Caki2 (cell line): ENCODE measurements at places on chromosomes 1 and 21. TPM values are rescaled to one million over a fixed set of nuclear protein-coding genes. Genes with fewer than 3 reads are reported as not detected.

Gene MR1
- 6.1 and 13.3 TPM in 2 replicates for total RNA-seq

Gene DOCK7
- total RNA-seq, result 21.1 and 22.9 TPM in 2 replicates

Gene PRKAA2
- total RNA-seq, result 3.9 and 4.9 TPM in 2 replicates

Gene SAMD11
- 69.4 and 98.9 TPM in 2 replicates for total RNA-seq

Gene TDRD5
- total RNA-seq, result not detected in 2 replicates

Gene CLCA4
- not detected in 2 replicates for total RNA-seq

Gene THRAP3
- 29.9 and 49.1 TPM in 2 replicates for total RNA-seq

Gene PSRC1
- total RNA-seq, result 21.8 and 27.6 TPM in 2 replicates

DNA sequence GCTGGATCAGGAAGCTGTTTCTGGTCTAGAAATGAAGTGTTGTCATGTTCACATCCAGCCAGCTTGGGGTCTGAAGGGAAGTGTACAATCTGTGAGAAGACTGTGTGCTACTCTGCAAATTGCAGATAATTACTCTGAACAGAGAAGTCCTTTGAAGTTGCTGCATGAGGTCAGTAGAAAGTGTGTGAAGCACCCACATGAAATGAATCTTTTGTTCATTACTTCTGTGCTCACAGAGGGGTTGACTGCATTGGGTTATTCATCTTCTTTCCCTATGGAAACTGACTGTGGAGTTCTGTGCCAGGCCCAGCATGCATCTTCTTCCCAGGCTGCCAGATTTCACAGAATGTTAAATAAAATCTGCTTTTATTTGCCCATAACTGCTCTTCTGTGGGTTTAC, 47.1 kb downstream of the CTH start:
- no peak for DNase-seq

DNA sequence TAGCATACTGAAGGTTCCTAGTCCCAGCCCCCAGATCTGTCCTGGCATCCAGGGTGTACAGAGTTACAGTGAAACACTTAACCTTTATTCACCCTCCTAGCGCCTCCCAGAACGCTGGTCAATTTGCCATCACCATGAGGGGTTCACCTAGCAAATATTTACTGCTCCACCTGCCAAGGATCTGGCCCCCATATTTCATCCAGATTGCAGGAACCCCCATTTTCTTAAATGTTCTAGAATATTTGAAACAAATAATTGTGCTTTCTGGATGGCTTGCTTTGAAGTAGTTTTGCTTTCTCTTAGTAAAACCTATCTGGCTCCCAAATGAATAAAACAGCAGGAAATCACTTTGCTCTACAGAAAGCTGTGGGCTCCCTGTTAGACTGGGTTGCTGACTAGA, 37.7 kb downstream of the KCNN3 start:
- DNase-seq, result no peak

DNA sequence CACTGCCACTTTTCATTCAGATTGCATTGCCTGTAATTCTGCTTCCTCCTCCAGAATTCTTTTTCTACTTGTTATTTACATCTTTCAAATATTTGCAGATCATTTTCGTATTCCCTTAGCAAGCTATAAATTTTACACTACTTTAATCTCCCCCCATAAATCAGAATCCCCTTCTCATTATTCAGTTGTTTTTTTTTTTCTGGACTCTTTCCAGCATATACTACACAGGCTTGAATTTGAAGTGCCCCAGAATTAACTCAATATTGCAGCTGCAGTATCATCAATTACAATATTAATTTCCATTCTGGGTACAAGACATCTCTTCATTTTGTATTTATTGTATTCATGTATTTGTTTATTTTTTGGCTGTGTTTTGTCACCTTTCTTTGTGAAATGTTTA, 1494.3 kb downstream of the AMY1C start:
- no peak for DNase-seq

- DNase-seq, result no peak
Observed at GRCh38 chr1:93111065-93111464, 32.0 kb downstream of the MTF2 start.

- no peak for DNase-seq
Observed at GRCh38 chr1:184482136-184482535, 95.3 kb downstream of the C1orf21 start.

DNA sequence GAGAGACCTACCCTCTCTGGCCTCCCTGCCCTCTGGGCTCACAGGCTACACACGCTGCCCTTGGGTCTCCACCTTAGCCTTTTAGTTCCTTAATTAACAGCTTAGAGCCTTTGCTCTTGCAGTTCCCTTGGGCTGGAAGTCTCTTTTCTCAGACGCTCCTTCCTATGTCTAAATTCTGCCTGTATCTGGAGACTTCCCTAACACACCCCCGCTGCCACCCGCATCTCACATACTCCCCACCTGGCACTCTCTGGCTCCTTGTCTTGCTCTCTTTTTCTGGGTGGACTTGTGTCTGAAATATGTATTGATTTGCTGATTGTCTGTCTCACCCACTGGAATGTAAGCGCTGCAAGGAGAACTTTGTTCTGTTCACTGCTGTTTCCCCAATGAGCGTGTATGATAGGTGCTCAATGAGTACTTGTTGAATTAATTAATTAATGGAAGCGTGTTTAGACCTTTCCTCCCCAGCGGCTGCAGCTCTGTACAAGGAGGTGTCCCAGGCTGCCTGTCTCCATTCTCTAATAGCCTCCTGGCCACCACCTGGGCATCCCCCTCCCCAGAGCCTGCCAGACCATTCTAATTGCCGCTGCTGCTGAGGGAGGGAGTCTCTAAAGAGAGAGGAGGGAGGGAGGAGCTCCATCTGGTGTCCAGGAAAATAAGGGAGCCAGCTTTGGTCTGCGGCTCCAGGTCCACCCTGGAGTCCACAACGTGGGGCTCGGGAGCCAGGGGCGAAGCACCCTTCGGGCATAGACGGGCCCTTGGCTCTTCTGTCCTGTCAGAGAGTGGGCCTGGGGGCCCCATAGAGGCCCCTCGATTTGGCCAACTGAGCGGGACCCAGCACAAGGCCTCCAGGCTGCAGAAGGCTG, 95.4 kb downstream of the RNF220 start:
- no peak for DNase-seq

DNA sequence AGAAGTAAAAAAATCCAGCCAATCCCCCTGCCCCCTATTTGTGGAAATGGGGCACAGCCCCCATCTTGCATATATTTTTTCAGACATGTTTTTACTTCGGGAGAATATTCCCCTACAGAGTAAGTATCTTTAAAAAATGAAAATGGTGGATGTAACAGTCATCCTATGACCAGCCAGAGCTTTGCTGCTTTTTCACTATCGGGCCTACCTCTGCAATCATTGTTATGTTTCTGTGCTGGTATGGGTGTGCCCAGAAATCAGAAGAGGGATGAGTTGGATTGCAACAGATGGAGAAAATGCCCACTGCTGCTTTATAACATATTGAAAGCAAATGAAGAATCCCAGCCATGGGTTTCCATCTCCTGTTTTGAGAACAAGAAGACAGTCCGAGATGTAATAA, 2.9 kb downstream of the CD247 start:
- no peak for DNase-seq

DNA sequence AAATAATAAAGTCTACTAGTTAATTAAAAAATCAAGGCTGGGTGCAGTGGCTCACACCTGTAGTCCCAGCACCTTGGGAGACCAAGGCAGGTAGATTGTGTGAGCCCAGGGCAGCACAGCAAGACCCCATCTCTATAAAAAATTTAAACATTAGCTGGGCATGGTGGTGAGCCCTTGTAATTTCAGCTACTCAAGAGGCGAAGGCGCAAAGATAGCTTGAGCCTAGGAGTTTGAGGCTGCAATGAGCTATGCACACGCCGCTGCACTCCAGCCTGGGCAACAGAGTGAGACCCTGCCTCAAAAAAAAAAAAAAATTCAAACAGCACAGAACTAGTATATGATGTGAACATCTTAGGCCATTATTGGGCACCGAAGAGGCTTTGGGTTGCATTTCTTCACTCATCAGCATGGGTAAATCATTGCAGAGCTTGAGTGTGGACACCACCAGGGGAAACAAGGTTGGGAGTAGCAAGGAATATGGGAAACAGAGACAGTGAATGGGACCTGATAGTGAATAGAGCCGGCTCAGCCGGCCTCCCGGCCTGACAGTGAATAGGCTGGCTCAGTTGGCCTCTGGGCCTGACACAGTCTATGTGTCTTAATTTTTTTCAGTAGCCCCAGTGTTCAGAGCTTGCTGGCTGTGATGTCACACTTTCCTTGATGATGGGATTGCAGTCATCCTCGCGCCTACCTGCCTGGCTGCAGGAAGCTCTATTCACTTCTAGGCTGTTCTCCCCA, 89.1 kb upstream of the ERRFI1 start:
- no peak for DNase-seq

- DNase-seq, result no peak
Observed at GRCh38 chr1:32275424-32275823, 16.5 kb upstream of the HDAC1 start.

DNA sequence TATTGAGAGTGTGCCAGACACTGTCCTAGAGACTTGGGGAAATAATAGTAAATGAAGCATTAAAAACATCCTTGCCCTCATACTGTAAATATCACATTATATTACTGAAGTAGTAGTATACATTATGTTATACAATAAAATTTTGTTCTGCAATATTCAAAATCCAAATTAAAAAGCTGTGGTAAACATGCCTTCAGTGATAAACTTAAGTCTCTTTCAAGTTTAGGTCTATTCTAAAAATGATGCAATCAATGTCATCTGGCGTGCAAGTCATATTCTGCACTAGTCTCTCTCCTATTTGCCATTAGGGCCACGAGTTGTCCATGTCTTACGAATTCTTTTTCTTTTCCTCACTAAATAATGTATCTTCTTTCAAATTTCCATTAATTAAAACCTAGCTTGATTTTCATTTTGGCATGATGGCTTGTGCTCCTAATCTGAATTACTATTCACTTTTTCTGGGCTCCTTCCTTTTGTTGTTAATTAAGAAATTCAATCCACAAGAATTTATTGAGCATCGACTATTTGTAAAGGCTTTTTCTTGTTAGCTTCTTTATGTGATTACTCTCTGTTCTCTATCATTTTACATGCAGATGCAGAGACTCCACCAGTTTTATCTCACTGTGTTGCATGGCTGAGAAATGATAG, 130.7 kb downstream of the COQ8A start:
- no peak for DNase-seq

DNA sequence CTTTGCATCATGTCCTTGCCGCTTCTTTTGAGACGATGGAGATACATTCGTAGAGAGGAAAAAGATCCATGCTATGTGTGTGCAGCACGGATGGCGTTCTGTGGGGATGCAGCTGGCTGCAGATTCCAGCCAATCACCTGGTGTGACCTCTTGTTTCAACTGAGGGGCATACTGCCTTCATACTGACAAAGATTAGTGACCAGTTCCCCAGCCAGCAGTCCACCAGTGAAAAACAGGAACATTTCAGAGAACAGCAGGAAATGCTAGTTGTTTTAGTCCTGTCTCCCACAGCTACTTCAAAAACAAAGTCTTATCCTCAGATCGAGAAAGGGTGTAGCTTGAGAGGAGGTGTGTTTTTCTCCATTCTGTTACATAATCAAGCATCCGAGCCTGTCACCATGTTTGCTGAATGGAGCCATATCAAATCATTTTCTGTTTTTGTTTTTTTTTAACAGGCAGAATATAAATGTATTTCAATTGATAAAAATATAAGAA, 255.7 kb upstream of the FMN2 start:
- no peak for DNase-seq

- no peak for DNase-seq
Observed at GRCh38 chr1:53722025-53722424, 16.9 kb downstream of the GLIS1 start.

GRCh38 chr1:236515443-236515958, 8.3 kb upstream of the LGALS8 start:
- DNase-seq, result no peak

- DNase-seq, result no peak
Observed at GRCh38 chr1:210374600-210374953, 45.9 kb downstream of the HHAT start.

DNA sequence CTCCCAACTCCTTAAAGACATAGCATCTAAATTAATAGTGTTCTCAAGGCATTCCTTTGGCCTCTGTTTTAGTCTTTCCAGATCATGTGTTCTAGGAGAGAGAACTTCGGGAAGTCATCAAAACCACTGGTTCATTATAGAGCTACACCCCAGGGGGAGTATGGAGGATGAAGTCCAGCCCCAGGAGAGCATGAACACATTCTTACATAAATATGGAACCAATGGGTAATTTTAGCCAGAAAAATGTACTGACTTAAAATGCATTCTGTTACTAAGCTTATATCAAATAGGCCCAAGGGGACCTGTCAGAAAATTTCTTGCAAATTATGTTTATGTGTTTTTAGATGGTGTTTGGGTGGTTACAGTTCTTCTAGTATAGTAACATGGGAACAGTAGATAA, 165.2 kb downstream of the NTMT2 start:
- no peak for DNase-seq

DNA sequence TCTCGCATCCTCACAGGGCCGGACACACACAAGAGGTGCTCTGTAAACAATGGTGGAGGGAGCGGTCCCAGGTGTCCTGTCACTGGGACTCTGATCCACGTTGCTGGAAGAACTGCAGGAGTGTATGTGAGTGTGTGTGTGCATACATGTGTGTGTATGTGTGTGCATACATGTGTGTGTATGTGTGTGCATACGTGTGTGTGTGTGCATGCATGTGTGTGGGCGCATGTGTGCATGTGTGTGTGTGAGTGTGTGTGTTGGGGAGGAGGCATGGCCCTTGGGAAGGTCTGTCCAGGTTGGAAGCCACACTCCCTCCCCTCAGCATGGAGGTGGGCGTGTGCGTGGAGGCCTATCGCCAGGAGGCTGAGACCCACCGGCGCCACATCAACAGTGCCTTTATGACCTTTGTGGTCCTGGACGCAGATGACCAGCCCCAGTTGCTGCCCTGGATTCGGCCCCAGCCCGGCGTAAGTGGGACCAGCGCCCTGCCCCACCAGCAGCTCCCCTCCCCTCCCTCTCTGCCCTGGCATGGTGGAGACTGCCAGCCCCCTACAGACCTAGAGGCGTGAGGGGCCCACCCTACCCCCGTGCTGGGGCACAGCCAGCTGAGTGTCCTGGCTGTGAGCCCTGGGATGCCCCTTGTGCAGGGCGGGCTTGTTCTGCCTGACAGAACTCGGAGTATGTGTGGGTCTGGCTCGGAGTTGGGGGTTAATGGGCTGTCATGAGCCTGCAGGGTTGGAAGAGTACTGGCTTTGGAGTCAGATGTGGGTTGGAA, 22.2 kb downstream of the FAM151A start:
- no peak for DNase-seq

- DNase-seq, result no peak
Observed at GRCh38 chr1:209207126-209207700, 376.3 kb upstream of the CAMK1G start.

- no peak for DNase-seq
Observed at GRCh38 chr1:96357141-96357765, 364.3 kb upstream of the PTBP2 start.

DNA sequence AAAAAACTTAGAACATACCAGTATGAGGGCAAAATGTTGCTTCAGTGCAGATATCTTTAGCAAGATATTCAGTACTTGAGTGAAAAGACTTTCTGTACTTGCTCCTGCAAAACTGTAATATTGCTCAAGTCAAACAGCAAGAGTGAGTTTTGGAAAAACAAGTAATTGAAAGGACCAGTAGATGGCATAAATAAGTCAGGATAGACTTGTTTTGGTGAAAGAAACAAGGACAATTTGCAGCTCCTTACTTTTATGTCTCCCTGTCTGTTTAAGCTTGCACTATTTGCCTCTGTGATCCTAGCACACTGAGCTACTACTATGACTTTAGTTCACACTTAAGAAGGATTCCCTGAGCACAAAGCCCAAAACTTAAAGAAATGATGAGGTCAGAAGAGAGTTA, 39.1 kb downstream of the IFI44 start:
- DNase-seq, result peak; percentile 35

- DNase-seq, result no peak
Observed at GRCh38 chr1:230031131-230031530, 35.9 kb upstream of the GALNT2 start.
